ENCODE measurements at places on chromosomes 7 and 10.

DNA sequence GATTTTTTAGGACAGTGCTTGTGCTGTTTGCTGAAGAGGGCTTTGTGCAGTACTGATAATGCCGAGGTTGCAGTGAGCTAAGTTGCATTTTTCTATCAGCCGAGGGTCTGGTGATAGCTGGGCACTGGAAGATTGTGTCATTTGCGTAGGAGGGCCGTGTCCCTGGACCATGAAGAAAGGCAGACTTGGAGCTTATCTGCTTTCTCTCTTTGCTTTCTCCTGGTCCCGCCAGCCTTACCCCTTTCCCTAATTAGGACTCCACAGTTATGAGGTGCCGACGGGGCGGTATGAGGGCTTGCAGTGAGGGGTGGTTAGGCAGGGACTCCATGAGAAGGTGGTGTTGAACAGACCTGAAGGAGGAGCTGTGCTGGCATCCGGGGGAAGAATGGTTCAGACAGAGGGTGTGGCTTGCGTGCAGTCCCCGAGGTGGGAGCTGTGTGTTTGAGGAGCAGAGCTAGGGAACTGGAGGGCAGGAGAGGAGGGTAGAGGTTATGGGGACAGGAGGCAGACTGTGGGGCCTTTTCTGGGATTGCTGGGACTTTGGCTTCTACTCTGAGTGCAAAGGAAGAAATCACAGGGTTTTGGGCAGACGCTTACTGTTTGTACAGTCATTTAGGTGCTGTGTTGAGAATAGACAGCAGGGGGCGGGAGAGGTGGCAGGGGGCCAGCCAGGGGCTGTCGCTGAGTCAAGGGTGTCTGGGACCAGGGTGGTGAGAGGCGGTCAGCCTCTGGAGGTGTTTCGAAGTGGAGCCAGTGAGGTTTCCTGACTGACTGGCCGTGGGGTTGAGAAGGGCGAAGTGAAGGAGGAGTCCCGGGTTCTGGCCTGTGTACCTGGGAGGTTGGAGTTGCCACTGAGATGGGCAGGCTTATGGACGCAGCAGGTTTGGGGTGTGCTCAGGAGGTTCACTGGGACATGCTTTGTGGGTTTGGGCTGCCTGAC lies 43.4 kb downstream of the PRF1 start:
- peak; percentile 51 for DNase-seq

DNA sequence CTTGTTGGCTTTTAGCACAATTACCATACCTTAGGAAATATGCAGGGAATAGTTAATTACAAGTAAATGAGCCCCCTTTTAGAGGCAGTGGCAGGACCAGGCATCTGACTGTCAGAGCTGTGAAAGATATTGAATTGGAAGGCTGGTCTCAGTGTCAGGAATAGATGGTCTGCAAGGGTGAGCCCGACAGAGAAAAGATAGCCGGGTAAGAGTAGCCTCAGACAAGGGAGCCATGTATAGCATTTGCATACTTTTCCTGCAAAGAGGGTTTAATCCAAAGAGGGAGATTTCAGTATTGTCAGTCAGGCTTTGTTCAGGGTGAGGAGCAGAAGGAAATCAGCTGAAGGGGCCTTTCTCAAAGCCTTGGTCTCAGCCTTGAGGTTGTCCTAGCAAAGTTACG lies 128.9 kb upstream of the FZD1 start:
- no peak for DNase-seq

DNA sequence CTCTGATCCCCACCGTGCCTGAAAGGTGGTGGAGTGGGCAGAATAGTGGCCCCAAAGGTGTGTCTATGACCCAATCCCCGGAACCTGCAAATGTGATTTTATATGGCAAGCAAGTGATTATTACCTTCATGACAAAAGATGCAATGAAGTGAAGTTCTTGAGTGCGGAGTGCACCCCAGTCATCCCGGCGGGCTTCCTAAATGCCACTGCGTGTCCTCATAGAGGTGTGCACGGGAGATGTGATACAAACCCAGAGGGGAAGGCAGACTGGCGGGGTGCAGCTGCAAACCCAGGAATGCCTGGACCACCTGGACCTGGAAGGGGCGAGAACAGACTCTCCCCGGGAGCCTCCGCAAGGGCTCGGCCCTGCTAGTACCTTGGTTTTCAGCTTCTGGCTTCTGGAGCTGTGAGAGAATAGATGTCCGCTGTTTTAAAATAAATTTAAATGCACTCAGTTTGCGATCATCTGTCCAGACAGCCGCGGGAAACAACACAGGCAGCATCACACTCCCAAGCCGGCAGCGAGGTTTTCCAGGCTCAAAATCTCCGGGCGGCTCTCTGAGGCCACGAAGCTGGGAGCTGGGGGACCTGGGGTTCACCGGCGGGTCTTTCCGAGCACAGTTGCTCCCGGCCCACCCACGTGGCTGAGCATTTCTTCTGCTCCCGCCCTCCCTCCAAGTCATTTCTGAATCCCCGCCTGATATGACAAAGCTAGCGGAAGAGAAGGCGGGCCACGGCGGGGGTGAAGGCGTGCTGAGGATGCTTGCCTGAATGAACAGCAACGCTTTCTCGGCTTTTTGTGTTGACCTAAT lies 50.4 kb upstream of the EBF3 start:
- DNase-seq: no peak

DNA sequence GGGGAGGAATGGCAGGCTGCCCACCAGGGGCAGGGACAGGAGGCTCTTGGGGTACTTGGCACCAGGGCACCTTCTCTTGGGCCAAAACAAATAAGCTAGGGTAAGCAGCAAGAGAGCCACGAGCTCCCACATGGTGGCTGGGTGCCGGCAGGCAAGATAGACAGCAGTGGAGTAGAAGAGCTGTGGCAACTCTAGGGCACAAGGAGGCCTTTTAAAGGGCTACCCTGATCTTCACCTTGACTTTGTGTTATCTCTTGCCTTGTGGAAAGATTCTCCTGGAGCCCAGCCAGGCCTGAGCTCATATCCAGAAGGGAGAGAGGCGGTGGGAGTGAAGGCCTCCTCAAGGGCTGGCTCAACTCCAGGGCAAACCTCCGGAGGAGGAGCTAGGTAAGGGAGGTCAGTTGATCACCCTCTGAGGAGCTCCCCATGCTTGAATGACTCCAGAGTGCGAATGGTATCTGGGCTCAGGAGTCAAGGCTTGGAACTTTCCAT lies at the start of gene CYP17A1:
Gene CYP17A1 (minus strand): TSS at position 184 of the 492 bp plus-strand sequence. CDS start 52 bp downstream, at position 132.
- no peak for DNase-seq
